Left ventricle myocardium superior (tissue), 1 donor: ENCODE measurements at places on chromosomes 1 and 21. TPM values are rescaled to one million over a fixed set of nuclear protein-coding genes. Genes with fewer than 3 reads are reported as not detected.

The COPA gene
- 93.0 TPM for total RNA-seq

The LRIG2 gene
- total RNA-seq = 7.7 TPM

The THEMIS2 gene
- 5.7 TPM for total RNA-seq

The FMO2 gene
- 53.5 TPM for total RNA-seq

The GRIK3 gene
- 0.62 TPM for total RNA-seq

The LRRC3 gene
- total RNA-seq = 2.1 TPM

The C1orf53 gene
- total RNA-seq = 4.9 TPM

The KPRP gene
- not detected for total RNA-seq

The VANGL2 gene
- total RNA-seq = 2.6 TPM

The DISC1 gene
- 4.3 TPM for total RNA-seq

The TCEA3 gene
- total RNA-seq = 81.0 TPM

The KLF17 gene
- not detected for total RNA-seq

The SNX27 gene
- 33.7 TPM for total RNA-seq

The FCRL6 gene
- 0.82 TPM for total RNA-seq

The PHF13 gene
- total RNA-seq = 7.5 TPM

The ST6GALNAC3 gene
- 5.9 TPM for total RNA-seq

The TRPM2 gene
- total RNA-seq = 1.5 TPM

The TSSK3 gene
- 2.0 TPM for total RNA-seq

The PTTG1IP gene
- 143 TPM for total RNA-seq

The NID1 gene
- total RNA-seq = 47.6 TPM

The HAX1 gene
- 181 TPM for total RNA-seq

The NTNG1 gene
- total RNA-seq = 0.57 TPM

The KCNK2 gene
- total RNA-seq = not detected

The NUP210L gene
- 0.27 TPM for total RNA-seq

The OPTC gene
- total RNA-seq = not detected

The EPHB2 gene
- 2.4 TPM for total RNA-seq

The CAPZA1 gene
- 24.1 TPM for total RNA-seq

The OBSCN gene
- total RNA-seq = 316 TPM

The GBP7 gene
- not detected for total RNA-seq

The OR2T11 gene
- total RNA-seq = not detected

The GJA9 gene
- total RNA-seq = not detected

The KCNK1 gene
- 29.7 TPM for total RNA-seq

The APOBEC4 gene
- not detected for total RNA-seq

The CD101 gene
- total RNA-seq = 0.45 TPM

The CD1B gene
- total RNA-seq = not detected

The TMEM125 gene
- total RNA-seq = not detected

The SIM2 gene
- not detected for total RNA-seq

The CYP4A22 gene
- total RNA-seq = not detected
